ENCODE measurements at places on chromosomes 3 and 15. TPM values are rescaled to one million over a fixed set of nuclear protein-coding genes. Genes with fewer than 3 reads are reported as not detected.

DNA sequence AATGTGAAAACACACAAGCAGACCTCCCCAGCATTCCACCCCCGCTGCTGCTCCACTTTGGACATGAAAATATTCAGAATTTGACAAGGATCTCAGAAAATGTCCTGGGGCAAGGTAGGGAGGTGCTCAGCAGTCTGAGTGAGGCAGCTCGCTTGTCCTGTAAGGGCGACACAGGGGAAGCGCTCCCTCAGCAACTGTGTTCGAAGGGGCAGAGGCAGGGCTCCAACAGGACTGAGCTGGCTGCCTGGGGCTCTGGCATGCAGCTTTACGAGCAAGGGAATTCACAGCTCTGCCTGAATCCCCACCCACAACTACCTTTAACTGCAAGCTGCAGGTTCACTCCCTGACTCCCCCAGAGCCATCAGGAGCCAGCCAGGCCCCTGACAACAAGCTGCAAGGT lies 287.0 kb upstream of the LYSMD4 start:
- no peak for DNase-seq

GRCh38 chr15:92883163-92883875 lies 16.8 kb upstream of the CHD2 start:
- peak; percentile 38 for DNase-seq

GRCh38 chr3:162721736-162722135 lies 1225.1 kb downstream of the OTOL1 start:
- DNase-seq = no peak

CACNA2D2 gene
- polyA plus RNA-seq = 6.0 TPM

DNA sequence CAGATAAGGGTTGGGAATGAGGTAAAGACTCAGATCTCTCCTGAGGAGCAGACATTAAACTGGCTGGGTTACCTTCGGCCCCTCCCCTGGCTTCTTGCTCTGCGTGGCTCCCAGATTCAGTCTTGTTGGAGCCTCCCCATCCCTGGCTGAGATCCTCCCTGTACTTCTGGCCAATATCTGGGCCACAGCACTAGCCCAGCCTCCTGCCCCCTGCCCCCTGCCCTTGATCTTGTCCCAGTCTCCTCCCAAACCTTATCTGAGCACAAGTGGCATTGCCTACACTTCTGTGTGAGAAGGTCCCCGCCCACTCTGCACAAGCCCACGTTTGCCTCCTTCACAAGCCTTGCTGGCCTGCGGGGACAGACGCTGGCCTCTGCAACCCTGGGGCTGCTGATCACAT lies 16.8 kb downstream of the PLA2G4F start:
- DNase-seq = no peak

GRCh38 chr3:5494905-5495519 lies 307.5 kb downstream of the EDEM1 start:
- no peak for DNase-seq

GRCh38 chr15:67801926-67802914 lies 23.1 kb upstream of the SKOR1 start:
- DNase-seq = no peak

- DNase-seq = no peak
Observed at GRCh38 chr15:74960995-74961588, 4.5 kb upstream of the RPP25 start.

GRCh38 chr3:122623031-122623829 lies 45.8 kb downstream of the PARP15 start:
- no peak for DNase-seq

DNA sequence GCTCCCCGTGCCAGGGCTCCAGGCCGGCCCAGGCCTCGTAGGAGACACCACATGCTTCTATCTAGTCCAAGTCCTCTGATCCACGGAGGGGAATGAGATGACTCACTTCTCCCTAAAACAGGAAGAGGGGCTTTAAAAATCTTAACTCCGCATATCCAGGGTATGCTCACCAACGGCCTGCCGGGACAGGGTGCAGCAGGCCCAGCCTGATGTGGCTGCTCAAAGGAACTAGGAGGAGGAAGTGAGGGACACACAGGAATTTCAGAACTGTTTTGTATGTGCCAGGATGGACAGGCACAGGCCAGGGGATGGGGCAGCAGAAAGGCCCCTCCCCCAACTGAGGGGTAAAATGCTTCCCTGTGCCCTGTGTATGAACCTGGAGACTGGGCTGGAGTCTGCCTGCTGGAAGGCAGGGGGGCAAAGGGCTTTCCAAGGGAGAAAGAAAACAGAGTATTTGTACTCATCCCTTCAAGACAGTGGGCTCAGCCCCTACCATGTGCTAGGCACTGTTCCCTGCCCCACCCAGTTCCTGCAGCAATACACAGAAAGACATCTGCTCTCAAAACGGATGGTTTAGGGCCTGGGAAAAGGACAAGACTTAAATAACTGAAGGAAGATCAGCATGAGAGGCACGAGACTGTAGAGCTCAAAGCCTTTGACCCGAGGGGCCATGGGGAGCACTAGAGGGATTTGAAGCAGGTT lies 22.1 kb downstream of the CHDH start:
- no peak for DNase-seq

STAB1 gene
- not detected for polyA plus RNA-seq

GRCh38 chr15:46297766-46298165 lies 662.9 kb downstream of the SQOR start:
- no peak for DNase-seq

DNA sequence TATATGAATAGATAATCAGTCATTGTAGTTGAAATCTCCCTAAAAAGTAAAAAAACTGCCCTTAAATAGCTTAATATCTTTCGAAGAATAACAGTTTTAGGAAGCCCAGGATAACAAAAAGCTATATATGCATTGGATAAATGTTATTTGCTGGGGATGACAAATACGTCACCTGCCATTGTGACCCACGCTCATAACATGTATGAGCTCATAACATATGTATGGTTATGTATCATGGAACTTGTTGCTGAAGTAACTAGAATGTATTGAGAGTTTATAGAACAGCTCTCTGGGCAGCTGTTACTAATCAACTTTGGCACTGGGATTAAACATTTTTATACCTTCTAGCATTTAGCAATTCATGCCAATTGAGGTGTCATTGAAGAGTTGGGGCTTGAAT lies 1.7 kb upstream of the LRCH3 start:
- no peak for DNase-seq

DNA sequence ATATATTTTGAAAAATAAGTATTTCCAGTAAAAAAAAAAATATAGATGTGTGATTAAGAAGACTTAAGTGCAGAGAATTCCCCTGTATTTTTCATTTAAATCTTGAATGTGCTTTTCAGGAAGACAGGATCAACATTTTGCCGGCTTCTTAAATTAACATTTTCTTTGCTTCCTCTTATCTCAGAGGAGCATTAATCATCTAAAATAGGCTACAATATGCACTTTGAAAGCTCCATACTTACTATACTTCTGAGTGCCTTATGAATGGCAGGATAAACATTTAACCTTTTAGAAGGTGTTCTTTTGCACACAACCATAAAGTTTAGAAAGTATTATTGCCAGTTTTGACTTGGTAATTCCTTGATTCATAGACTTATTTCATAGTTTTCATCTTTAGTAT lies 164.3 kb downstream of the ECT2 start:
- no peak for DNase-seq

DNA sequence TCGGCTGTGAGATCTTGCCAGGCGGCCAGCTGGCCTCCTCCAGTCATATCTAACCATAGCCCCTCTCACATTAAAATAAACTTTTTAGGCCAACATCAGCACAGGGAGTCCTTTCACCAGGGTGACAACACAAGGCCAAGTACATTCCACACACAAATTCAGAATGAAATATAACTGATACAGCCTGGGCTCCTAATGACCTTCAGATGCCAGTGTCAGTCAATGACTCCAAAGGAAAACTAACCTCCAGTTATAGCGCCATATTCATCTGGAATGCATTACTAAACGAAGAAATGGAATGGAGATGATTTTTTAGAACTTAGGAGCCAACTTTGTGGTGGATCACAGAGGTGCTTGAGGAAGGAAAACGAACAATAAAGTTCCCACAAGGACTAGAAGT lies 205.4 kb downstream of the GREM1 start:
- DNase-seq = no peak

DNA sequence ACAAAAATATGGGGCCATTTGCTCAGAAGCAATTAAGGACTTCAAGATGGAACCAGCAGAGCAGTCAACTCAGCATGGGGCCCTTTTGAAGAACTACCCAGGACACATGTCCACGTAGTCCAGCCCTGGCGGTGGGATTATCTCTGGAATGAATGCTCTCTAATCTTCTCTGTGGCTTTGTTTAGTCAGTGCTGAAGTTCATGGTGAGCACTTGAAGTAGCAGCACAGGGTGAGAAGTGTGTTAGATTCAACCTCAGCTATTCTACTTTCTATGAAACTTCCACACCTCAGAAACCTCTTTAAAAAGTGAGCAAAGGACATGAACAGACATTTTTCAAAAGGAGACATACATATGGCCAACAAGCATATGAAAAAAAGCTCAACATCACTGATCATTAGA lies 74.4 kb downstream of the THRB start:
- DNase-seq = no peak

EBLN2 gene
- 0.16 TPM for polyA plus RNA-seq

Data from immature natural killer cell (primary cell).